ENCODE measurements at places on chromosomes 1 and 21.
A peak's percentile ranks its signal among the peaks of the same experiment; 100 is the strongest.

- DNase-seq, result no peak
- no peaks in the 10 kb centered on the region for H3K4me1 ChIP-seq
- H3K27me3 ChIP-seq, result no peaks in the 10 kb centered on the region
- no peak overlapping the region for H3K27ac ChIP-seq
- no peaks in the 10 kb centered on the region for H3K36me3 ChIP-seq
Observed at GRCh38 chr1:48999321-48999720, 222.6 kb upstream of the BEND5 start.

GRCh38 chr1:192968323-192968722 lies 90.8 kb downstream of the UCHL5 start:
- no peak overlapping the region for H3K27ac ChIP-seq
- H3K36me3 ChIP-seq, result no peaks in the 10 kb centered on the region
- H3K4me3 ChIP-seq, result no peak overlapping the region
- DNase-seq, result no peak
- H3K27me3 ChIP-seq, result no peaks in the 10 kb centered on the region
- H3K4me1 ChIP-seq, result no peaks in the 10 kb centered on the region

- H3K27ac ChIP-seq, result peak overlapping the region; percentile 21
- H3K4me1 ChIP-seq, result peaks cover 16% of the 10 kb centered on the region
- H3K36me3 ChIP-seq, result no peaks in the 10 kb centered on the region
- H3K4me3 ChIP-seq, result no peak overlapping the region
Observed at GRCh38 chr1:59361766-59362165, 64.9 kb downstream of the FGGY start.

DNA sequence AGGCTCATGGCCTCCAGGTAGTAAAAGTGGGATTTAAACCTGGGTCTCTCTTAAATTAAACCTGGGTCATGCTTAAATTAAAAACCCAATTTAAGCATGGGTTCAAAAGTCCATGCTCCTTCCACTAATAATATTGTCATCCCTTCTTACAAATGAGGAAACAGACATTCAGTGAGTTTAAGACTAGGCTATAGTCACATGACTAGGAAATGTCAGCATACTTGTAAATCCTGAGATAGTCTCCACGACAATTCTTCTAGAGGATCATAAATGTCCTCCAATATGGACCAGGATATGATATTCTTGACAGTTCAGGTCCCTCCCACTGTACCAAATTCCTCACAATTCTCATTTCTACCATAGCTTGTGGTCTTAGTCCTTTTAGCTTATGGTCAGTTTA lies 10.5 kb upstream of the IGFN1 start:
- no peak overlapping the region for H3K4me3 ChIP-seq
- peaks cover 10% of the 10 kb centered on the region for H3K4me1 ChIP-seq
- H3K27me3 ChIP-seq, result peaks cover 31% of the 10 kb centered on the region
- no peak overlapping the region for H3K27ac ChIP-seq
- no peaks in the 10 kb centered on the region for H3K36me3 ChIP-seq
- no peak for DNase-seq

- H3K4me3 ChIP-seq, result no peak overlapping the region
- no peaks in the 10 kb centered on the region for H3K4me1 ChIP-seq
- H3K27ac ChIP-seq, result no peak overlapping the region
- H3K36me3 ChIP-seq, result no peaks in the 10 kb centered on the region
- no peaks in the 10 kb centered on the region for H3K27me3 ChIP-seq
- peak; percentile 8 for DNase-seq
Observed at GRCh38 chr1:67213164-67213563, 46.9 kb downstream of the IL23R start.

DNA sequence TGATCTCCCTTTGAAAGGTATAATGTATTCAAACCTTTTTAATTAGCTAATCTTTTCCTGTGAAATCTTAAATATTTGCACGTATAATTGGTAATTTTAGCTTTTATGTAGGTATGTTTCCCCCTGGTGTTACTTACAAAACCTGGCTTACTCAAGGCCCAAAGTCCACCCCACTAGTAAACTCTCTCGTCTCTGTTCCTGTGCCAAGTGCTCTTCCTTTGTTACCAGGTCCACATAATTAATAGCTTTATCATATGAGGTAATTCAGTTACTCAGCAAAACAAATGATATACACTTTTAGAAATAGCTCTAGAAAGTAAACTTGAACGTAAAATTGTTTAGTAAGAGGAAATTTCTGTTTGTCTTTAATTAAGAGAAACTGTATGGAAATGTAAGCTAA lies 36.7 kb downstream of the NFIA start:
- H3K27ac ChIP-seq, result no peak overlapping the region
- no peak for DNase-seq
- no peaks in the 10 kb centered on the region for H3K4me1 ChIP-seq
- H3K4me3 ChIP-seq, result no peak overlapping the region

- H3K27me3 ChIP-seq, result no peaks in the 10 kb centered on the region
- peak overlapping the region; percentile 80 for H3K27ac ChIP-seq
- H3K4me1 ChIP-seq, result peaks cover 17% of the 10 kb centered on the region
- DNase-seq, result peak; percentile 79
- H3K36me3 ChIP-seq, result no peaks in the 10 kb centered on the region
- H3K4me3 ChIP-seq, result peak overlapping the region; percentile 58
Observed at GRCh38 chr21:40049031-40049930, 182.0 kb downstream of the PCP4 start.

- H3K27me3 ChIP-seq, result no peaks in the 10 kb centered on the region
- no peaks in the 10 kb centered on the region for H3K36me3 ChIP-seq
- H3K4me3 ChIP-seq, result no peak overlapping the region
- DNase-seq, result no peak
Observed at GRCh38 chr1:208615371-208615770, 371.2 kb upstream of the PLXNA2 start.

DNA sequence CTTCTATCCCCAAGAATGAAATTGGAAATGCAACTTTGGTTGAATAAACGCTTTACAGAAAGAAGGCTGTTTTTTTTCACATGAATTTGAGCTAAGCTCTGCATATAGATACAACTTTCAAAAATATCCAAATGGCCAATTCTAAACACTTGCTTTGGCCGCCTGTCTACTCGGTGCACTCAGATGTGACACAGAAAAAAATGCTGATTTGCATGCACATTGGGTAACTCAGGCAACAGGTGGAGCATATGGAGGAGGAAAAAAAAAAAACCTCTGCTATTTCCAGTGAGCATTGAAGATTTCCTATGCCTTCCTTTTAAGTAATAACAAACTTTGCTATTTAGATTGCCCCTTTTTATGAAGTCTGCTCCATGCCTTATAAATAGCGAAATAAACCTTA lies 262.5 kb downstream of the GRIK1 start:
- no peak overlapping the region for H3K4me3 ChIP-seq
- no peak overlapping the region for H3K27ac ChIP-seq
- H3K27me3 ChIP-seq, result no peaks in the 10 kb centered on the region
- no peak for DNase-seq

- no peaks in the 10 kb centered on the region for H3K27me3 ChIP-seq
- DNase-seq, result no peak
- H3K36me3 ChIP-seq, result no peaks in the 10 kb centered on the region
- H3K27ac ChIP-seq, result no peak overlapping the region
- no peaks in the 10 kb centered on the region for H3K4me1 ChIP-seq
- no peak overlapping the region for H3K4me3 ChIP-seq
Observed at GRCh38 chr1:50497007-50497406, 73.8 kb upstream of the DMRTA2 start.

DNA sequence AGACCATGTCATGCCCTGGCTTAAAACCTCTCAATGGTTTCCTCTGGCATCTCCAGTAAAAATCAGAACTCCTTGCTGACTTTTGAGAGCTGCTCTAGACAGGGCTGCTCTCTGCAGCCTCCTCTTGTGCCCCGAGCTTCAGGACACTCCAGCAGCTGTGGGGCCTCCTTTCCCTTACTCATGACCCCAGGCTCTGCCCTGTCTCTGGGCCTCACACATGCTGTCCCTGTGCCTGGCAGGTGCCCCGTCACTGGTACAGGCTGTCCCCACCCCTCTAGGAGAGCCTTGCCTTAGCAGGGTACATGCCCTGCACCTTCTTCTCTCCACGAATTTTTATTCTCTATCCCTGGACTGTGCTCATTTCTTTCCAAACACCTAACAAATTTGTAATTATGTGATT lies 43.2 kb downstream of the HIVEP3 start:
- no peak overlapping the region for H3K4me3 ChIP-seq
- H3K27me3 ChIP-seq, result no peaks in the 10 kb centered on the region
- DNase-seq, result no peak

DNA sequence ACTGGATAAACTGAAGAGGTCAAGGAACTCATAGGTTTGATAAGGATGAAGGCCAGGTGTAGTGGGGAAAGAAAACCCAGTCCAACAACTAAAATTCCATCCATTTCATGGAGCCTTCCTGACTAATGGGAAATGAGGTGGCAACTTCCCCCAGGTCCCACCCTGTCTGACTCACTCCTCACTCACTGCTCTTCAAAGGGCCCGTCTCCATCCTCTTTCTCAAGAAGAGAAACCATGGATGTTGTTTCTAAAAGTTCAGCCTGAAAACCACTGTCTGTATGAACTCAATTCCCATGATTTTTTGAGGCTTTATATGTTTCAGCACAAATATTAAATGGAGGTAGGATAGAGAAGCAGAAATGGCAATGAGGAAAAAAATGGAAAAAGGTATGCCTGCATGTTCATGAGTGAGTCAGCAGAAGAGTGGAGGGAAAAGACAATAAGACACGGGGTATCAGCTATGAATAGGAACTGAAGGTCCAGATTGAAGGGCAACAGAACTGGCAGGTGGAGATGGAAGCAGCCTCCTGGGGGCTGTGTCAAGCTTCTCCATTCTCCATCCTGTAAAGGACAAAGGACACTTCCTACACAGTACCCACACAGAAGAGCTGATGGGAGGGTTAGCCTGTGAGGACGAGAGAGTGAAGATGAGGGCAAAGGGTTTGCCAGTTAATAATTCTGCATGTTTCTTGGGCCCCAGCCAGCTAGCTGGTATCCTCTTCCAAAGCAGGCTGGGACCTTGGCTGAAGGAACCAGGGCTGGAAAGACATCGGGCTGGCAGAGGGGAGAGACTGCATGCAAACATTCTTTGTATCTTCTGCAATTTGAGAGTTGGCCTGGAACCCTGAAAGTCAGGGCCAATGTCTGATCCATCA lies 5.5 kb upstream of the ELOVL1 start:
- DNase-seq, result peak; percentile 81
- H3K36me3 ChIP-seq, result no peaks in the 10 kb centered on the region
- H3K27ac ChIP-seq, result peak overlapping the region; percentile 78
- H3K4me3 ChIP-seq, result peak overlapping the region; percentile 2
- no peaks in the 10 kb centered on the region for H3K27me3 ChIP-seq

GRCh38 chr1:24289937-24290595 lies 29.1 kb upstream of the GRHL3 start:
- H3K4me3 ChIP-seq, result no peak overlapping the region
- H3K4me1 ChIP-seq, result peaks cover 22% of the 10 kb centered on the region
- H3K27me3 ChIP-seq, result peaks cover 8% of the 10 kb centered on the region

GRCh38 chr1:244955661-244956060 lies 91.3 kb upstream of the HNRNPU start:
- H3K27me3 ChIP-seq, result no peaks in the 10 kb centered on the region
- no peak for DNase-seq
- H3K4me3 ChIP-seq, result no peak overlapping the region

- no peak overlapping the region for H3K27ac ChIP-seq
- peak; percentile 81 for DNase-seq
- no peak overlapping the region for H3K4me3 ChIP-seq
- no peaks in the 10 kb centered on the region for H3K36me3 ChIP-seq
Observed at GRCh38 chr1:213268221-213268620, 217.2 kb downstream of the RPS6KC1 start.

DNA sequence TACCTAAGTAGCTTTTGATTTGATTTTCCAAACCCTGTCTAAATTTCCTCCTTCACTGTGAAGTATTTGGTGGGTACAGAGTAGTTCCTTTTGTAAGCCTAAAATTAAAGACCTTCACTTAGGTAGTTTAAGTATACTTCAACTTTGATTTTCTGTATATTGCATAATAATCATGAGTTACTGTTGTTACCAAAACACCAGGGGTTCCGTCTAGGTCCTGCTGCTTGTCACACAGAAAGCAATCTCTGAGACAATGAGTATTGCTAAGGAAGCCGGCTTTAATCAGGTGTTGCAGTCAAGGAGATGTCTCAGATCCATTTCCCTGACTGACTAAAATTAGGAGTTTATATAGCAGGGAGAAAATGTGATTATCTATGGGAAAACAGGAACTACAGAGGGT lies 15.3 kb downstream of the RPS6KC1 start:
- H3K36me3 ChIP-seq, result no peaks in the 10 kb centered on the region
- H3K27me3 ChIP-seq, result no peaks in the 10 kb centered on the region
- no peaks in the 10 kb centered on the region for H3K4me1 ChIP-seq

- H3K36me3 ChIP-seq, result peaks cover 6% of the 10 kb centered on the region
- peaks cover 25% of the 10 kb centered on the region for H3K4me1 ChIP-seq
- H3K4me3 ChIP-seq, result no peak overlapping the region
Observed at GRCh38 chr1:198168227-198168626, 11.4 kb downstream of the NEK7 start.

DNA sequence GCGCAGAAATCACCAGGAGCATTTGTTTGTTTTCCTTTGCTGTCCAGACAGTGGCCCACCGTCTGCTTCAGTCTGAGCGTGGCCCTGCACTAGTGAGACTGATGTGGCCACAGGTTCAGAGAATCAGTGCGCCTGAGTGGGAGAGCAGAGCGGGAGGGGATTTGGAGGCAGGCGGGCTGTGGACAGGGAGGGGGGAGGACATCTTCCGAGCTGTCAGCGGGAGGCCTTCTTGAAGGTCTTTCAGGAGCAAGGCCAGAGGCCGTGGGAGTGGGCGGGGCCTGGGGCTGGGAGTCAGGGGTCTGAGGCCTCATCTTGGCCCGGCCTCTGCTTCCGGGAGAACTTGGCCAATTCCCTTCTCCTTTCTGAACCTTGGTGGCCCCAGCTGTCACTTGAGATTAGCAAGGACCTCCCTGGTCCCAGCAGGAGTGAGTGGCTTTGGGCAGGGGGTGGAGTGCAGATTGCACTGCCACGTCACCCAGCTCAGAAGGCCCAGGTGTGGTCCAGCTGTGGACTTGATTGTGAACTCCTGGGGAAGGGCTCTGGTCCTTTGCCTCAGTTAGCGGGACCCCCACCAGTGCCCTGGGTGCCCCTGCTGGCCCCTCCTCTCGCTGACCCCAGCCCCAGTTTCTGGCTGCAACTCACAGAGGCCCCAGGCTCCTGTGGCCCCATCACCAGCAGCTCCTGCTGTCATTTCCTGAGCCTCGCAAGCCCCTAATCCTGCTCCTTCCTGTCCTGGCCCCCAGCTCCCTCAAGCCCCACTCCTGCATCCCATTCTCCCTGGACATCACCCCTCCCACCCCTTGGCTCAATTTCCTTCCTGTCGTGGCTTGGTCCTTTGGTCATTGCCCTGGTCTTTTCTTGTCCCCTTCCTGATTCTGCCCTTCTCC lies 8.4 kb downstream of the TNFRSF1B start:
- H3K4me3 ChIP-seq, result no peak overlapping the region
- peaks cover 18% of the 10 kb centered on the region for H3K4me1 ChIP-seq
- peaks cover 3% of the 10 kb centered on the region for H3K27me3 ChIP-seq
